ENCODE measurements at places on chromosomes 5 and 9.

DNA sequence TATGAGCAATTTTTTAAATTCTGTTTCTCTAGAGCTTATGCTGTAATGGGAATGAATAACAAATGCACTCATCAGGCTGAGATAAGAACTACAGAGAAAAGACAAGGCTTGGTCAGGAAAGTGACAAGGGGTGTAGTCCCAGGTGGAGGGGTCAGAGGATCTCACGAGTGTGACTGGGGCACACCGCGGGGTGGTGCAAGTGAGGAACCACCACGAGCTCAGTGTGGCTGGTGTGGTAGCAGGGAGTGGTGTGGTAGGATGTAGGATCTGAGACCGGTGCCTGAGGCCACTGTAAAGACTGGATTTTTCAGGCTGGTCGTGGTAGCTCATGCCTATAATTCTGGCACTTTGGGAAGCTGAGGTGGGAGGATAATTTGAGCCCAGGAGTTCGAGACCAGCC, 9.0 kb downstream of the ANXA6 start:
- no peak for DNase-seq

- no peak for DNase-seq
Observed at GRCh38 chr9:37035648-37036370, 1.7 kb upstream of the PAX5 start.

DNA sequence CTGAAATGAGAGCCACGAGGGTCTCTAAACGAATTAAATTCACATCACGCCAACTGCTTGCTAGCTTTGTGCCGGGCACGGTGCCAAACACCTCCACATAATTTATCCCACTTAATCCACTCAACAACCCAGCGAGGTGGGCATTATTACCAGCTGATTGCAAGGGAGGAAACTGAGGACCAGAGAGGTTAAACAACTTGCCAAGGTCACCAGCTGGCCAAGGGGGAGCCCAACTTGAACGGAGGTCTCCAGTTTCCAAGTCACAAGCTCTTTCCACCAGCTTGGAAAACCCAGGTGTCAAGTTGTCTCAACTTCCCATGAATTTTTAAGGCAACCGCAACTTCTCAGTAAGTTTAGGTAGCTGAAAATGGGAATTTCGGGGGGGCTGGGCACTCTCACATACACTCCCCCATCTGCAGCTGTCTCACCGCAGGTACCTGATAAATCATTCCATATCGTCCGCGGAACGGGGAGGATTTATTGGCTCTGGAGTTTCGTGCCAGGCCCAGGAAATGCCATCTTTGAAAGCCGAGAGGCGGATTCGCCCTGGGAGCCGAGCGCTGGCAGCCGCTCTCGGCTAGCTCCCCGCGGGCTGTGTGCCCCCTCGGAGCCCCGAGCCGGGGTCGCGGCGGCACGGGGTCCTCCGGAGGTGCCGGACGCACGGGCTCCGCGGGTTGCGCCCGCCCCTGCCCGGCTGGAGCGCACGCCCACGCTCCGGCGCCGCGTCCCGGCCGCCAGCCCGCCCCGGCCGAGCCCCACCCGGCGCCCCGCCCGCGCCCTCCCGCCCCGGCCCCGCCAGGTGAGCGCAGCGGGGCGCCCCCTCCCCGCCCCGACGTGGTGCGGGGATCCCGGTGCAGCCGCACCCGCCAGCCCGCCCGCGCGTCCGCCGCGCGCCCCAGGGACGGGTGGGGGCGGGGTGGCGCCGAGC, 617 bp downstream of the PTPN3 start:
- no peak for DNase-seq

GRCh38 chr5:150208187-150209098, 18.6 kb downstream of the SLC6A7 start:
- no peak for DNase-seq

GRCh38 chr5:121378046-121378445, 473.6 kb upstream of the FTMT start:
- DNase-seq: no peak

- no peak for DNase-seq
Observed at GRCh38 chr9:16221822-16222547, 648.5 kb downstream of the BNC2 start.

DNA sequence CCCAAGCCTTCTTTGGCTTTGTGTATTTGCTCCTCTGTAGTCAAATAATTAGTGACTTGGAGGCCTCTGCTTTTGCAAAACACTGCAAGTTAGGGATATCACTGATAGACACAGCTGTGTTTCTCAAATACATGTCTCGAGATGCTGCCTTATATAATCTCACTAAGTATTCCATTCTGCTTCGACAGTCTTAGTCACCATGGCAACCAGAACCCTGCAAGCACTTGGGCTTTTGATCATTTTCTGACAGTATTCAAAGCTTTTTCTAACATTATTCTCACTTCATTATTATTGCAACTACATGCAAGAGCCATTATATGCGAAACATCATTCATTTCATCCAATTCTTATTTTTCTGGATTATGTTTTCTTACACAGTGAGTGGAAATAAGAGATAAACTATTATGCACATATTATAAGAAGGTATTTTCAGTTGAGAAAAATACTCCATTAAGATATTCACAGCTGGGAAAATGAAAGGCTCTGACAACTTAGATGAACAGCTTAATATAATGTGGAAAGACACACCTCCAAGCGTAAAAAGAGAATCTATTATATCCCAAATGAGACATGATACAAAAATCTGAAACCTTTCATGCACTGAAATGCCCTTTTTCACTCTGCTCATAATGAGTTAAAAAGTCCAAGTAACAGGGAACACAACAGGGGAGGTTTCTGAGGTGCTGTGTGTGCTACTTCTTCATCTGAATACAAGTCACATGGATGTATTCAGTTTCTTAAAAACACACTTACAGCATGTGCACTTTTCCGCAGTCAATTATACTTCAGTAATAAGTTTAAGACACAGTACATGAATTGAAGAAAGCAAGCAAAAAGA, 93.9 kb downstream of the SCAI start:
- no peak for DNase-seq

DNA sequence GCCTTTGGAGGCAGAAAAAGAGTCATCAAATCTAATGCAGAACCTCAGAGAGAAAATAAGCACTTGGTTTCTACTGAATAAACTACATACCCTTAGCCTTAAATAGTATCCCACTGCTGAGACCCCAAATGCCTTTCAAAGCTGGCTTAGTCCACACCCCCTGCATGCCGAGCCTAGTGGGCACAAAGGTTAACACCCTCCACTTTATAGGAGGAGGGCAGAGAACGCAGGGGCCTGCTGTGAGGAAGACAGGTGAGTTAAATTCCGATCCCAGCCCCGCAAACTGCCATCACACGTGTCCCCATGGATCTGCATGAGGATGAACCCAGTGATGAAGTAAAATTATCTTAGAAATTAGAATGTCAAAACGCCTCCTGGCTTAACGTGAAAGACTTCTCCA, 19.5 kb upstream of the HSD17B3 start:
- no peak for DNase-seq

- DNase-seq: no peak
Observed at GRCh38 chr5:74166064-74166463, 474.5 kb downstream of the ENC1 start.

- no peak for DNase-seq
Observed at GRCh38 chr5:1731091-1731639, 68.5 kb downstream of the MRPL36 start.

All from Right ventricle myocardium superior (tissue), 1 donor.